ENCODE measurements at places on chromosomes 1 and 21.

DNA sequence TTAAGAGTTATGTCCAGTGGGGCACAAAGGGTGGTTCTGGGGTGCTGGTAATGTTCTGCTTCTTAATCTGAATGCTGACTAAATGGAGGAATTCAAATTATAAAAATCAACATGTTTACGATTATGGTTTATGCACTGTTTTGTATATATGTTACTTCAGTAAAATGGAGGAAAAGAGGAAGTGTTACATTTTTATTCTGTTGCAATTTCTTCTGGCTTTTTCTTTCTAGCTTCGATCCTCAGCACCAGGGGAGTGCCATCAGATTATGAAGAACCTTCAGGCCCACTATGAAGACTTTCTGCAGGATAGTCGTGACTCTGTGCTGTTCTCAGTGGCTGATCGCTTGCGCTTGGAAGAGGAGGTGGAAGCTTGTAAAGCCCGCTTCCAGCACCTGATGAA lies 105.5 kb downstream of the MACF1 start:
- no peak for DNase-seq

DNA sequence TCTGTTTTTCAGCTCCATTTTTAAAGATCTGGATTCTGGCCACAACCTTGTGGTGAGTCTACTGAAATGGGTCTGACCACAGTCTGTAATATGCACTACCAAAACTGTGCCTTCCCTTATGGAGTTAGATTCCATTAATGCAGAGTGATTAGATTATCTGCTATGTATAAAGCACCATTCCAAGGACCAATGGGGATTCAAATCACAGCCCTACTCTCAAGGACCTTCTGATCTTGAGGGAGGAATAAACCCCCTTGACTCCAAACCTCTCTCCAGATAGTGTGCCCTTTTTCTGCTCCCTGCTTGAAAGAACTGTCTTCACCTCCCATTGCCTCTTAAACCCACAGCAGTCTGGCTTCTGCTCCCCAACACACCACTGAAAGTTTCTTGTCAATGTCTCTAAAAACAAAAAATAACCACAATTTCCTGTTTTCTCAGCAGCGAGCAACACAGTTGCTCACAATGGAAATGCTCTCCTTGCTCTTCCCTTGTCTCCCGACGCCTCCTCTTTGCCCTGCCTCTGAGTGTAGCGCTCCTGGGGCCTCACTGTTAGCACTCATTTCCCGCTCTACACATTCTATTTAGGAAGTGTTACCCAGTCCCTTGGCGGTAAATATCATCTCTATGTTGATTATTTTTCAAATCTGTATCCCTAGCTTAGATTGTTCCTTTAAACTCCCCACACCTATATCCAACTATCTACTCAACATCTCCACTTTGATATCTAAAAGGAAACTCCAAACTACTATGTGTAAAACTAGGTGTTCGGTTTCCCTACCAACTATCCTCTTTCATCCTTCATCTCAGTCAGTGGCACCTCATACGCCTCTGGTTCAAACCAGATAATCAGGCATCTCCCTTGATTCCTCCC lies 13.6 kb downstream of the PCNX2 start:
- DNase-seq, result no peak

DNA sequence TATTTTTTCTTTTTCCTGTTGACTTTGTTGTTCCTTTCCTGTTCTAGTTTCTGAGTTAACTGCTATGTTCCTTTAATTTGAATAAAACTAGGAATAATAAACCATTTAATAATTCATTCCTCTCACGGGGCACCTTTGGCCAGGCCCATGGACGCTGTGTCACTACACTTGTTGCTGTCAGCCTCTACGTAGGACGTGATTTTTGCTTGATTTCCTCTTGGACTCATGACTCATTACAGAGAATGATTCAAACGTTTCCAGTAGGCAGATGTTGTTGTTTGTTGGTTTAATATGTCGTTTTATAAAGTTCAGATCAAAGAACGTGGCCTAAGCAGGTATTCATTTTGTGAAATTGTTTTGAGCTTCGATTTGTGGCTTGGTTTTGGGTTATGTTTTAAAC lies 9.1 kb upstream of the SLC19A1 start:
- DNase-seq, result no peak

- no peak for DNase-seq
These were observed 142.6 kb downstream of the SMYD3 start for GRCh38 chr1:246364415-246364941.
